ENCODE measurements at places on chromosomes 2 and 18.

GRCh38 chr18:79510046-79510685 lies 114.4 kb downstream of the NFATC1 start:
- no peak for DNase-seq

- no peak for DNase-seq
Observed at GRCh38 chr2:33730193-33730592, 131.1 kb upstream of the FAM98A start.

- DNase-seq: no peak
Observed at GRCh38 chr2:11790228-11790627, 43.8 kb downstream of the LPIN1 start.

DNA sequence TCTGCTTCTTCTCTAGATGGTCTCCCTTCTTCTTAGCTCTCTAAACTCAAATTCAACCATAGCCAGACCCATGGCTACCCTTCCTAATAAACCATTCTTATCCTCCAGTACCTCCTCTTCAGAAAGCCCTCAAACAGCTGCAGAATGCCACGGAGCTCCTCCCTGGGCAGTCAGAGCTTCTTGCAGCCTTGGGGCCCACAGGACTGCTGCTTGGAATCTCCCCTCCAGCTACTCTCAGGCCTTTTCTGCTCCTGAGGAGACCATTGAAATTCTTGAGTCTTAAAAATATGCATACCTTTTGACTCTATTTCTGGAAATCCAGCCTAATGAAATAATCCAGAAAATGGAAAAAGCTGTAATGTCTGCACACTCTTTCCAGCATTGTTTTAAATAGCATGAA lies 30.7 kb downstream of the EFR3B start:
- no peak for DNase-seq

DNA sequence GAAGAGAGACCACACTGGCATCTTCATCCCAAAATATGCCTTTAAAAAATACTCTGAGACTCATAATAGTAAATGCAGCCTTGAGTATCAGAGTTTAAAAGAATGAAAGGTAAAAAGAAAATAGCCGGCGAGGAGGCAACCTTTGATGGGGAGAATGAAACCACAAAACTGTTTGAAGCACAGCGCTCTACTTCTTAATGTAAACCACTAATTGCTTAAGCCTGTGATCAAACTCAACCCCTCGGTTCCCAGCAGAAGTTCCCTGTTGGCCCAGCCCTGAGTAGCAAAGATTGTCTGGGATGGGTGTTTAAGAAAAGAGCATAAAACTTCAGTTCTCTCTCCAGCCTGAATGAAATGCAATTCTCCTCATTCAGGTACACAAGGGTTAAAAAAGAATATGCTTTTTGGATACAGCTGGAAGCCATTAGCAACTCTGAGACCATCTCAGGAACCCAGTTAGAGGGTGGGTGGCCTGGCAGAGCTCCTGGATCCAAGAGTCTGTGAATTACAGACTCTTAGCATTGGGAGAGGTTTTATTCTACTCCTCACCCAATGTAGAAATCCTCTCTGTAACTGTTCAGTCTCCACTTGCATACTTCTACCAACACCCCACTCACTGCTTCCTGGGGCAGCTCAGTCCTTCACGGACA lies 44.8 kb downstream of the VIT start:
- no peak for DNase-seq

DNA sequence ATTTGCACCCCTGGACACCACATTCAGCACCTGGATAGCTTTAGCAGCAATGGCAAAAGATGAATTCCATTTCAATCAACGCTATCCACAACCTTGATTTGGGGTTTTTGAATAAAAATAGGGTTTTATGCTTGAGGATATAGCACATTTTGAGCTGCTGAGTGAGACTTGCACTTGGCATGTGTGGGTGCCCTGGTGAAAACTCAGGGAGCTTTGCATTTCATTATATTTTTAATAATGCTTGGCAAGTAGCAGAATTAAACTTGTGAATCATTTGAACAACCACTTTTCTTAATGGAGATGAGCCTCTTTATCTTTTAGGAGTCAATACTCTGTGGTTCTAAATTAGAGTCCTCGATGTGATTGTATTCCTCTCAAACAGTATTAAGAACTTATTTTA lies 252.4 kb downstream of the PLCL1 start:
- DNase-seq: no peak

DNA sequence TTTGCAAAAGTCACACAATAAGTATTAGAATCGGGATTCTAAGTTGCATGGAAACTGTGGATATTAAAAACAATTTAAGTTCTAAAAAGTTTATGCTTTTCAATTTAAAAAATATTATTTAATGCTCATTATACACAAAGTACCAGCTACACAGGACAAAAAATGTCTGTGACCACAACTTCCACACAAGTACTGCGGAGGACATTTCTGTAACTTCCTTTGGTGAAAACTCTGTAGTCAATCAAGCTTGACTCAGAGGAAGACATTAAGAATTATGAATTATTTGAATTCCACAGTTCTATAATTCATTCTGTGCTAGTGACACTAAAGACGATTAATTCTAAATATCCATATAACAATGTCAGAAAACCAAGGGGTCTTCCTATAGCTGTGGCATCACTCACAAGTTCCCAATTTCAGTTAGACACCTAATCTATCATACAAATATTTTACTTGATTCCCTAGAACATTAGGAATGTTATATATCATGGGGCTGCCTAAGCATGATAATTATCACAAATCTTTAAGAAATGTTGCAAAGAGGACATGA lies 120.5 kb downstream of the AFF3 start:
- no peak for DNase-seq

- no peak for DNase-seq
Observed at GRCh38 chr2:196088203-196088602, 19.6 kb upstream of the DNAH7 start.

GRCh38 chr2:224778474-224778877 lies 62.3 kb upstream of the CCDC195 start:
- peak; percentile 37 for DNase-seq

DNA sequence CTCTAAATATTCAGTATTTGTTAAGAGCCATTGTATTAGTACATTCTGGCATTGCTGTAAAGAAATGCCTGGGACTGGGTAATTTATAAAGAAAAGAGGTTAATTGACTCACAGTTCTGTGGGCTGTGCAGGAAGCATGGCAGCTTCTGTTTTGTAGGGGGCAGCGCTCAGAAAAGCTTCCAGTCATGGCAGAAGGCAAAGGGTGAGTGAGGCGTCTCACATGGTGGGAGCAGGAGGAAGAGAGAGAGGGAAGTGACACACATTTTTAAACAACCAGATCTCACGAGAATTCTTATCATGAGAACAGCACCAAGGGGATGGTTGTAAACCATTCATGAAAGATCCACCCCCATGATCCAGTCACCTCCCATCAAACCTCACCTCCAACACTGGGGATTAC lies 13.8 kb upstream of the CCDC102B start:
- DNase-seq: no peak

- peak; percentile 26 for DNase-seq
Observed at GRCh38 chr2:196263181-196263747, 91.9 kb upstream of the STK17B start.

DNA sequence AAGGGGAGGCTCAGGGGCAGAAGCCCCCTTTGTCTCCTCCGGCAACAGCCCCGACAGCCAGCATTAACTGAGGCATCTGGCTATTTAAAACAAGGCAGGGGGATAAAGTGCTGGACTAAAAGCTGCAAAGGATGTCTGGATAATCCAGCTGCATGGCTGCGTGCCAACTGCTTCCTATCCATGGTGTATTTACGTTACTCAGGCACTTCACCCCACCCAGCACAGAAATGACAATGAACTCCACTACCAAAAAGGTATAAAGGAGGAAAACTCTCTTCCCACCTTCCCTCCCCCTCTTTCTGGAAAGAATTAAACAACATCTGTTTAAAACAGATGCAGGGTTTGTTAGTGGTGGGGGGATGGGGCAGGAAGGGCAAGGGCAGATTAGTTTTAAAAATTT lies 82.5 kb downstream of the SPRED2 start:
- DNase-seq: no peak

DNA sequence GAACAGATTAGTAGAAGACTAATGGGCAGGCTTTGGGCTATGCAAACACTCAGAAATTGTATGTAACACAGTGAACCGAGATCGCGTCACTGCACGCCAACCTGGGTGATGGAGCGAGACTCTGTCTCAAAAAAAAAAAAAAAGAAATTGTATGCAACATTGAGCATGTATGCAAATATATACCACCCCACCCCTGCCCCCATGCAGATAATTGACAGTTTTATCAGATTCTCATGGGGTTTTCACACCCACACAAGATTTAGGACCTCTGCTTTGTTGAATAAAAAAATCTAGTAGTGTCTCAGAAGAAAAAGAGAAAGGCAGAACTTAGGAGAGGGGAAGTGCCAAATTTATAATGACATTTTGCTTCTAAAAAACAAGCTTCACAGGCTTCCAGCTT lies 131.6 kb upstream of the FN1 start:
- no peak for DNase-seq

DNA sequence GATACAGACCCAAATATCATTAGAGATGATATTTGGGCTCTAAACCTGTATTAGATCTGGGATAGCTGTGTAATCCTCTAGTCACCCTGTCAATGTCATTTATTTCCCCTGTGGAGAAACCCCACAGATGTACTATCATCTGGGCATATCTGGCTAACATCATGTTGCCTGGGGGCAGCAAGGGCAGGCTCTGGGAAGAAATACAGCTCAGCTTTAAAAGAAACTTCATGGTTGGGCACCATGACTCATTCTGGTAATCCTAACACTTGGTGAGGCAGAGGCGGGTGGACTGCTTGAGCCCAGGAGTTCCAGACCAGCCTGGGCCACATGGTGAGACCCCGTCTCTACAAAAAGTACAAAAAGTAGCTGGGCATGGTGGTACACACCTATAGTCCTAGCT lies 282.5 kb downstream of the SLC8A1 start:
- DNase-seq: no peak

GRCh38 chr2:182266909-182267308 lies 159.9 kb downstream of the PDE1A start:
- no peak for DNase-seq

DNA sequence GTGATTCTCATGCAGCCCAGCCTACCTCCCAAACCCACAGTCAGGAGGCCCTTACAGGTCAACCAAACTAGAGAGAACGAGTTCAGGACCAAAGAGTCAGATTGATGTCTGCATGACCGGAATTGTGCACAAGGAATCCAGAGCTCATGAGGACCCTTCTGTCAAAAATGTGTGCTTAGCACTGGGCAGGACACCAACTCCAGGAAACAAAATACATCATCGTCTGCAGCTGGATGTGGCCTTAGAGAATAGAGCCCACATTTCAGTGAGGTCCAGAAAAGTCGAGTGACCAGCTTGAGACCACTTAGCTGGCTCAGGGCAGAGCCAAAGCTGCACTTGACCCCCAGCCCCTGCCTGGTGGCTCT lies 3.2 kb downstream of the TNS1 start:
- no peak for DNase-seq

DNA sequence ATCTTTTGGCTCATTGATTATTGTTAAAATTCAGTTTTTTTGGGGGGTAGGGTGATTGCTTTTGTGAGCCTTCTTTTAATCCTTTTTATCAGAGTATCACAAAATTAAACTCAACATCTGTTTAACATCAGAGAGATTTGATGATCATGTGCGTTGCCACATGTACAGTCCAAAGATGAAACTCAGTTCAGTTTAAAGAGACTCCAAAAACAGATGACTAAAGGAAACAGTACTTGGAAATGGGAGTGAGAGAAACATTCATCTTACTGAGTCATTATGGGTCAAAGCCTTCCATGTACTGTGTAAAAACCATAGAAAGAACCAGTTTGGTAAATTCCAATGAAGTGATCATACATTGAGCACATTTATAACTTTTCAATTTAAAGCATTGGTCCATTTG lies 53.0 kb downstream of the LYPD6 start:
- DNase-seq: no peak

GRCh38 chr18:59352250-59352855 lies 6.7 kb downstream of the LMAN1 start:
- DNase-seq: no peak

- DNase-seq: no peak
Observed at GRCh38 chr2:188664951-188665595, 309.1 kb upstream of the COL3A1 start.

DNA sequence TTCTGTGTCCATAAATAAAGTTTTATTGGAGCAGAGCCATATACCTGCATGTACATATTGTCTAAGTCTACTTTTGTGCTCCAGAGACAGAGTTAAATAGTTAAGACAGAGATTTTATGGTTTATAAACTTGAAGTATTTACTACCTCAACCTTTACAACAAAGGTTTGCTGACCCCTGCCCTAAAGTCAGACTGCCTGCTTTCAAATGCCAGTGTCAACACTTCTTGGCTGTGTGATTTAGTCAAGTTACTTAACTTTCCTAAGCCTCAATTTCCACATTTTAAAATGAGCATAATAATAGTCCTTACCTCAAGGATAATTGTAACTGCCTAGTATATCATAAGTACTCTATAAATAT lies 44.4 kb upstream of the ITPRID2 start:
- no peak for DNase-seq

Measured in activated naive CD8-positive, alpha-beta T cell treated with anti-CD3 and anti-CD28 coated beads for 36 hours (primary cell).